ENCODE measurements at places on chromosomes 1 and 21. TPM values are rescaled to one million over a fixed set of nuclear protein-coding genes. Genes with fewer than 3 reads are reported as not detected.

The DFFA gene
- 29.2 TPM for total RNA-seq

The DNAJC6 gene
- 2.8 TPM for total RNA-seq

The CTSS gene
- total RNA-seq = 38.3 TPM

The TNFSF18 gene
- total RNA-seq = 50.3 TPM

The SLAMF7 gene
- not detected for total RNA-seq

The KRTAP7-1 gene
- not detected for total RNA-seq

The SLC5A9 gene
- total RNA-seq = 0.22 TPM

The UQCRHL gene
- 3.3 TPM for total RNA-seq

The METTL25B gene
- 18.3 TPM for total RNA-seq

GRCh38 chr1:107649023-107649422 lies 316.0 kb downstream of the VAV3 start:
- DNase-seq = no peak

DNA sequence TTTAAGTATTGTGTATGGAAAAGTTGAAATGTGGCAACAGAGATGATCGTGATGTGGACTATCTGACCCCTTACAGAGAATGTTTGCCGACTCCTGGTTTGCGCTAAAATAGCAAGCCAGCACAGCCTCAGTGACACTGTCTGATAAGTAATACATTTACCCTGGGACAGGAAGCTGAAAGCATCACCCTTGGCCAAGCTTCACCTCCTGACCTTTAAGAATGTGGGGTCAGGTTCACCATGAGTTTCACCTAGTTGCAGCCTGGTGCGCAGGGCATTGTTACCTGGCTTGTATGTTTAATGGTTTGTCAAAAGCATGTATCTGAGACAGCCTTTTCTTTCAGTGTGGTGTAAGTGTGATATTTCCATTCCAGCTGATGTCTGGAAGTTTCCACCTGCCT lies 29.2 kb downstream of the TRAF5 start:
- DNase-seq = no peak

DNA sequence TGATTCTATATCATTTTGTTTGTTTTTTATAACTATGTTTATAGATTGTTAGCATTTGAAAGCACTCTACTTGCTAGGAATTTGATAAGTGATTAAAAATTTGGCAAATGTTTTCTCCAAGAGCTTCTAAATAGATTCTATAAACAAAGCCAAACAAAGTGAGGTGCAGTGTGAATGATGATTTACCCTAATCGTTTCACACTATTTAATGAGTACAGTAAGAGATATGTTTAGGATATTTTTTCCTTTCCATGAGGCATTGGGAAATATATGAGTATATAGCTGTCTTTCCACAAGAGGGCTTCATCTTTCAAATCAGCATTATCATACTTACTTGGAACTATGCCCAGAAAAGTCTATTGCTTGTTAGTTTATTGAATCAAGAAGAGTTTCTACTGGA lies 277.0 kb upstream of the BRINP3 start:
- peak; percentile 1 for DNase-seq

DNA sequence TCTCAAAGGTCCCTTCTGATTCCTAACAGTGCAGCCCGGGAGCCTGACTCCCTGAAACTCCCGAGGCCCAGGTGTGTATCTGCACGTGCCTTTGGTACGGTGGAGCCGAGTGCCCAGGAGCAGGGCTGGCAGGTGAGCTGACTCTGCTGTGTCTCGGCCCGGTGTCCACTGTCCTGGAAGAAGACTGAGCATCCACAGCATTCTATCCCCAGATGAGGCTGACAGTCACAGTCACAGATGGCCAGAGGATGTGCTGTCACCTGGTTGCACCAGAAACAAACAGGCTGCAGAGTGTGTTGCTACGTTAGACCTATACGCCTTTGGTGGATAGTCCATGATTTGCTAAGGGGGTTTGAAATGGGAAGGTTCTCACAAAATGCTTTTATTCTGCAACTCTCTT lies 9.8 kb downstream of the ETV3L start:
- DNase-seq = no peak

GRCh38 chr1:220160027-220160426 lies 66.1 kb downstream of the IARS2 start:
- no peak for DNase-seq

DNA sequence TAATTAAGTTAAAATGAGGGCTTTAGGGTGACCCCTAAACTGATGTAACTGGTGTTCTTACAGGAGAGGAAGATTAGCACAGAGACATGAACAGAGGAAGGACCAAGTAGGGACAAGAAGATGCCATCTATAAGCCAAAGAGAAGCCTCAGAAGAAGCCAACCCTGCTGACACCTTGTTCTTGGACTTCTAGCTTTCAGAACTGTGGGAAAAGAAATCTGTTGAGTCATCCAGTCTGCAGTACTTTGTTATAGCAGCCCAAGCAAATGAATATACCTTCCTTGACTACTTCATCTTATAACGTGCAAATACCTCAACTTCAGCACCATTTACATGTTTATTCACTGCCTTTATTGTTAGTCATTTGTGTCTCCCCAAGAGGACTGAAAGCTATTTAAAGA lies 3.4 kb downstream of the ZBTB21 start:
- DNase-seq = no peak

DNA sequence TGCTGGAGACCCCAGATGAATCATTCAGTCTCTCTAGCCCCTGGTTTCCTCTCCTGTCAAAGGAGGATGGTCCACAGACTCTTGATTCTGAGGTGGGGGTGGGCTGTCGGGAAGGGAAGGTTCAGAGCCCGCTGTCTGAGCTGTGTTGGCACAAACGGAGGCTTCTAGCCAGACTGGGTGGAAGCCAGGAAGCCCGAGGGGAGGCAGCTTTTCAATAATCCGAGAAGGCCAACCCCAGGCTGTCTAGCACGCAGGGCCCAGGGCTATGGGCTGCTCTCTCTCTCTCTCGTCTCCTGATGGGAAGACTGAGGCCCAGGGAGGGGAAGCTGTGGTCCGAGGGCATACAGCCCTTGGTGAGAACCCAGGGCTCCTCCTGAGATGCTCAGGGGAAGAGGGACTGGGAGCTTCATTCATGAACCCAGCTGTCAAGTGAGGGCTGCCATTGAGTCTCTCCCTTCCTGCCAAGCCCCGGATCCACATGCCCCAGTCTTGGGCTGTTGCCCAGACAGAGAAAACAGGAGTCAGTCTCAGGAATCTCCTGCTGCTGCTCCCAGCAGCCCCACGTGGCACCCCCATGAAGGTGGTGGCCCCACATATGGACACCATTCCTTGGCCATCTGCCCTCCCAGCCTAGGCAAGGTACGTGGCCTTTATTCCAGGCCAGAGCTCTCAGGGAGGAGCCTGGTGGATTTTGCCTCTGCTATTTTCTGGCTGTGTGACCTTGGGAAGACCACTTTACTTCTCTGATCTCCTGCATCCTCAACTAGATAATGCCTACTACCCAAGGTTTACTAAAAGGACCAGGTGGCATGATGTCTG lies 44.4 kb downstream of the RAP1GAP start:
- no peak for DNase-seq

- DNase-seq = no peak
Measured at GRCh38 chr1:84634536-84635205, 55.6 kb downstream of the SSX2IP start.

DNA sequence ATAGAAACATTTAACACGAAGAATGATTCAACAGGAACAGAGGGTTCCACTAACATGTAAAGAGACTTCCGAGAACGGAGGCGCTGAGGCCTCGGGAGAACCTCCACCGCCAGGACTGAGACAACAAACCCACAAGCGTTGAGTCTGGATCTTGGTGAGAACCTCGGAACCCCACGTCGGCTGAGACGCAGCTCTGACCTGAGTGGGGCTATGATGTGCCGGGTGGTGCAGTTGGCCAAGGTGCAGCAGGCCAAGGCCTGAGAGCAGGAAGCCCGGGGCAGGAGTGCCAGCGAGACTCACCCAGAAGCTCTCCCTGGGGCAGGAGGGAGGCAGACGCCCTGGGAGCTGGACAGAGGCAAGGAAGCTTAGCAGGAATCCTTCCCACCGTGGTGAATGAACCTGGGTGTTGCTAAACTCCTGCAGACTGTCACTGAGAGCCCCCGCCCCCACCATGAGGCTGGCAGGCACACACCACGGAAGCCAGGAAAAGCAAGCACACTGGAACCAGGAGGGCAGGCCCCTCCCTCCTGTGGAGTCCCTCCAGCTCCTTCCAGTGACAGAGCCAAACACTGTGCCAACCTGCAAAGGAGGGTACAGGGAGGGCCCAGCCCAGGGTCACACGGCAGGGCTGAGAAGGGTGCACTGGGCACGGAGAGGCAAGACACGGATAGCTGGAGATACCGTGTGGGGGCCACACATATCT lies 34.8 kb downstream of the WDR4 start:
- DNase-seq = no peak

DNA sequence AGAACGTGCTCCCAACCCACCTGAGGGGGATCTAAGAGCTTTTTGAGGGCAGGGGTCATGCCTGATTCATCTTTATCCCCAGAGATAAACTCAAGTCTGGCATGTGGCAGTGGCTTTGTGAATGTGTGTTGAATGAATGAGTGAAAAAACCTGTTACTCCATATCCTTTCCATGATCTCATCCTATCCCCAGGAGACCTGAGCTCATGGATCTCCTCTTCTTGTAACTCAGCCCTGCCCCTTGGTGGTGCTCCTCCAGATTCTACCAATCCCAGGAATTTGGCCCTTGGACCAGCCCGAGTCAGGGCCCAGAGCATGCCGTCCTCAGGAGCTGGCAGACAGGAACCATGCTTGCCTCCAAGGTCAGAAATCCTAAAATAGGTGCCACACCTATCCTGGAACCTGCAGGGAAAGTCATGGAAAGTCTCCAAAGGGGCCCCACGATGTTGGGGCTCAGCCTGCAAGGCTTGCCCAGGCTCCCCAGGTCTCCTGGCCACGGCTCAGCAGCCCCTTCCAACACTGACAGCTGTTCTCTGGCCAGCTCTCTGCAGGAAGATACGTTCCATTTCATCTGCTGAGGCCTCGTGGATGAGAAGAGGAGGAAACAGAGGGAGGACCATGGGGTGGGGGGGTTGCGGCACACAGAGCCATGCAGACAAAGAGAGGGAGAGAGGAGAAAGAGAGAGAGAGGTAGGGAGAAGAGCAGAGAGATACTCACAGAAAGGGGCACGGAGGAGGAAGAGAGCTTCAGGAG lies 214.6 kb downstream of the TRABD2B start:
- no peak for DNase-seq

DNA sequence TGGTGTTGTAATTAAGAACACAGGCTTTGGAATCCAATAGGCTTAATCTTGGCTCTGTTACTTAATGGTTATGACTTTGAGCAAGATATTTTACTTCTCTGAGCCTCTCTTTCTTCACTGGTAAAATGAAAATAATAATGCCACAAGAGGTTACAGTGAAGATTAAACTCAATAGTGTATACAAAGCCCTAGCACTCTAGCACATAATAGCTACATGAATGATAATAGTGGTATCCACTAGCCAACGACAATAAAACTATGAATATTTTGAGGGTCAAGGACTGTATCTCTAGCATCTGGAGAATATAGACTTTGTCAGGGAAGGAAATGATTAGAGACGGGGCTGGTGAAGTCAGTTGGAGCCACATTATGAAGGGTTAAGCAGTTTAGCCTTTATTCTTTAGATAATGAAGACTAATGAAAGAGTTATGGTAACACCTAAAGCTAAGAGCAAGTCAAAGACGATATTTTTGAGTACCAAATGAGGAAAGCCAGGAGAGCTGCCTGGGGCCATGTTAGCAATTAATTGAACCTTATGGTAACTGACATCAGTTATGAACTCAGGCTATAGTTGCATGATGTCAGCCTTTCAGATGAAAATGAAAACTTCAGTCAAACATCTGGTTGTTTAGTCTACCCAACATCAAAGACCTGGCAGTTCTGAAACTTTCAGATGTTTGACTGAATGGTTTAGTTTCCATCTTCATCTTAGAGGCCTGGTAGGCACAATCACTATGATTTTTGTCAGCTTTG lies 32.8 kb upstream of the RNF11 start:
- no peak for DNase-seq

DNA sequence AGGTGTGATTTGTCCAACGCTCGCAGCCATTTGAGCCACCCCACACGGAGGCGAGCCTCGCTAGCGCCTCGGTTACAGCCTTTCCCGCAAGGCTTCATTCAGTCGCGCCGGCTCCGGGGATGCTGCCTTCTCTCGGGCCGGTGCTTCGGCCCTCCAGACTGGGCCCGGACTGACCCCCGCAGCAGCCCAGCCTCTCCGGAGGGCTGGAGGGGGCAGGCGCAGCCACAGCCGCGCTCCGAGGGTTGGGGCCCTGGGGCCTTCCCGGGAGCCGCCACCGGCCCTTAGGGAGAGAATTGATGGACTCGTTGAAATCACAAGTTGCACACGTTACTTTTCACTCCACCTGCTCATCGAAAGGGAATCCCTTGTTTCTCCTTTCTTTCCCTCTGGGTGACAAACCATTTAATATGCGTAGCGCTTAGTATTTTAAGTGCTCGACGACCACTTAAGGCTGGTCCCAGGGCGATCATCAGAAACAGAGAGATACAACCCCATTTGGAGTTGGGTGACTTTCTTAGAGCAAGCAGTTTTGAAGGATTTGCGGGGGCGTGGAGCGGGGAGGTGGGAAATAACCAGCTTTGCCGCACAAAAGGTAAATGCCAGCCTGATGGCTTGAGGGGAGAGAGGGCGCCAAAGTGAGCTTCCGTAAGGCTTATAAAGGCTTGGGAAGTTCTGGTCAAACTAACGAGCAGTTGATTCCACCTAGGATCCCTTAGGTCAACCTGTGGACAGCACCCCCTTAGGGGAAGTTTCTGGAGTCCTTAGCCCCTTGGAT lies 24.6 kb upstream of the ENAH start:
- no peak for DNase-seq

- no peak for DNase-seq
Measured at GRCh38 chr21:8994640-8995511, 1526.5 kb upstream of the TPTE start.

GRCh38 chr21:35206141-35207125 lies 157.3 kb upstream of the RUNX1 start:
- no peak for DNase-seq

GRCh38 chr1:95640746-95641145 lies 406.7 kb downstream of the RWDD3 start:
- DNase-seq = peak; percentile 8

GRCh38 chr1:151455231-151455630 lies 4.1 kb downstream of the POGZ start:
- no peak for DNase-seq

- DNase-seq = no peak
Measured at GRCh38 chr1:109917051-109917767, 6.6 kb downstream of the CSF1 start.

DNA sequence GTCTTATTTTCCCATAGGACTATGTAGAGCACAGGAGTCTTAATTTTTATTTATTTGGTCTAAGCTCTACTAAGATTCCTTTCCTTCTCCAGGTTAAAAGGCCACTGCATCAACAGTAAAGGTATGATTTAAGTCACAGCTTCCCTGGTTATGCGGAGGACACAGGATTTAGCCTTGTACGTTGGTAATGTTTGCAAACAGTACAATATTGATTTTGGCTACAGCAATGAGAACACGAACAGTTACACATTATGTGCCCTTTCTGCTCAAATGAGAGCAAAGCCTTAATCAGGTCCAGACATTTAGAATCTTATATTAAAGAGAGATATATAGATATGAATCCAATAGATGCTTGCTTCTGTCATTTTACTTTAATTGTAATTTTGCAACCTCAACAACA lies 264.0 kb downstream of the NUF2 start:
- no peak for DNase-seq
